Hindlimb muscle (tissue), 1 donor: ENCODE measurements at places on chromosomes 11 and 22. TPM values are rescaled to one million over a fixed set of nuclear protein-coding genes. Genes with fewer than 3 reads are reported as not detected.

TBX1 gene
- polyA plus RNA-seq: 17.2 TPM

CD3E gene
- 0.50 TPM for polyA plus RNA-seq

KCNJ4 gene
- polyA plus RNA-seq: 1.6 TPM

SAA4 gene
- not detected for polyA plus RNA-seq

FBLN1 gene
- 134 TPM for polyA plus RNA-seq

ASCL2 gene
- polyA plus RNA-seq: 0.17 TPM

OR8G1 gene
- polyA plus RNA-seq: not detected

SOX10 gene
- polyA plus RNA-seq: 4.2 TPM

FGF3 gene
- polyA plus RNA-seq: not detected

DDTL gene
- polyA plus RNA-seq: 3.3 TPM

ANO5 gene
- 13.3 TPM for polyA plus RNA-seq

HTR3A gene
- polyA plus RNA-seq: not detected

SMC1B gene
- 0.06 TPM for polyA plus RNA-seq

RAPSN gene
- 126 TPM for polyA plus RNA-seq

NUMA1 gene
- 215 TPM for polyA plus RNA-seq

MMP11 gene
- 8.2 TPM for polyA plus RNA-seq

OR52I2 gene
- polyA plus RNA-seq: not detected

SEC14L2 gene
- polyA plus RNA-seq: 2.0 TPM
